ENCODE measurements at places on chromosomes 3 and 15.

DNA sequence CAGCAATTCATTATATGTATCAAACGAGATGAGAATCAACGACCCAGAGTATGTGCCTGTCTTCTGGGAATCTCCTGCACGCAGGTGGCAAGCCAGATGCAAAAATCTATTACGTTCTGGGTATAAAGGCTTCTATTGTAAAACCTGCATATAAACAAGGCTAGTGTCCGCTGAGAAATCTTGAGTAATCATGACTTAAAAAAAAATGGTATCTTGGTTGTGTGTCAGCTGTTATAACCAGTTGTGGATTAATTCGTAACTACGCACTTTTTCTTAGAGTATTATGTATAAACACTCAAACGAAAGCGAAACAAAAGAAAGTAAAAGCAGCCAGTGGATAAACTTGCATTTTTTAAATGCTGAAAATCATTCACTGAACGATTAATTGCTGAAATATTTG lies 509.1 kb downstream of the RSL24D1 start:
- no peak for DNase-seq

GRCh38 chr15:94596707-94597106 lies 365.3 kb downstream of the MCTP2 start:
- DNase-seq: no peak

- DNase-seq: no peak
Observed at GRCh38 chr15:64547275-64547674, 86.9 kb downstream of the ZNF609 start.

- no peak for DNase-seq
Observed at GRCh38 chr3:52889901-52890300, 7.4 kb downstream of the STIMATE start.

DNA sequence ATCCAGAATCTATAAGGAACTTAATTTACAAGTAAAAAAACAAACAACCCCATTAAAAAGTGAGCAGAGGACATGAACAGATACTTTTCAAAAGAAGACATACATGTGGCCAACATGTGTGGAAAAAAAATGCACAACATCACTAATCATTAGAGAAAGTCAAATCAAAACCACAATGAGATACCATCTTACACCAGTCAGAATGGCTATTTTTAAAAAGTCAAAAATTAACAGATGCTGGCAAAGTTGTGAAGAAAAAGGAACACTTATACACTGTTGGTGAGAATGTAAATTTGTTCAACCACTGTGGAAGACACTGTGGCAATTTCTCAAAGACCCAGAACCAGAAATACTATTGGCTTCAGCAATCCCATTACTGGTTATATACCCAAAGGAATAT lies 830.0 kb upstream of the ALCAM start:
- DNase-seq: no peak

DNA sequence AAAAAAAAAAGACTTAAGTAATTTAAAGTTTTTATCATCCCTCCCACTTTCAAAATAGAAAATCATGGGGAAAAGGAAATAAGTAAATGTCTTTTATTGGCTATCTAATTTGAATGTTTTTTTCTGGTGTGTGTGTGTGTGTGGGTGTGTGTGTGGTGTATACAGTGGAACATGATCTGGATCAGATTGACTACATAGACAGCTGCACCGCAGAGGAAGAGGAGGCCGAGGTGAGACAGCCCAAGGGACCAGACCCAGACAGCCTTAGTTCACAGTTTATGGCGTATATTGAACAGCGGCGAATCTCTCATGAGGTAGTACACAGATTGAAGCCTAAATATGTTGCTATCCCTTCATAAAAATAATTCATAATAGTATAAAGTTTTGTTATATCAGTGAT lies 44.5 kb downstream of the LRCH3 start:
- DNase-seq: no peak

DNA sequence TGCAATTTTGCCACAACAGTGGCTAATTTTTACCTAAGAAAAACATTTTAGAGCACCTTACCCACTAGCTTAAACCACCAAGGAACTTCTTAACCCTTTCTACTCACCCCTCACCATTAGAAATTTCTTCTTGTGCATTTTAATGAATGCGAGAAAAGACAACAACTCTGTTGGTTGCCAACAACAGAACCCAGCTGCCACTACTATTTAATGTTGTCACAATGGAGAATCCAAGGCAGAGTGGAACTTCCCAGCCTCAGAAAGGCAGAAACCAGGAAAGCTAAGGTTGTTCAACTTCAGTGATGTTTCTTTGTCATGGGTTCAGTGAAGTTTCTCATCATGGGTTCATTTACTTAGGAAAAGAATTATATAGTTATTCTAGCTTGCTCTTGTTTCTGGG lies 325.2 kb upstream of the ARL6 start:
- no peak for DNase-seq

- DNase-seq: no peak
Observed at GRCh38 chr15:47839233-47839825, 122.0 kb downstream of the SEMA6D start.

DNA sequence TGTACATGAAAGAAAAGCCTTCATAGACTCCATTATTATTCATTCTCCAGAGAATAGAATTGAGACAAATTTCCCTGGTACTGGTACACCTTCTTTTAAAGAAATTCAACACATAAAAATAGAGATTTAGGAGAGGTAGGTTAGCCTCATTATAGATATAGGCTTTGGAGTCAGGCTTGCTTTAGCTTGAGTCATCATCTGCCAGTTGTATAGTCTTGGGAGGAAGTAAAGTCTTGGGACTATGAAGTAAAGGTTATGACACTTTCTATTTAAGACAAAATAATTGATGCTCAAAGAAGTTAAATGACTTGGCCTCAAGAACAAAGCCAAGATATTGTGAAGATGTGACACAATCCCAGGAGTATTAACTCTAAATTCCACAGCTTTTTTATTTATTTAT lies 4.3 kb downstream of the HRG start:
- DNase-seq: no peak

DNA sequence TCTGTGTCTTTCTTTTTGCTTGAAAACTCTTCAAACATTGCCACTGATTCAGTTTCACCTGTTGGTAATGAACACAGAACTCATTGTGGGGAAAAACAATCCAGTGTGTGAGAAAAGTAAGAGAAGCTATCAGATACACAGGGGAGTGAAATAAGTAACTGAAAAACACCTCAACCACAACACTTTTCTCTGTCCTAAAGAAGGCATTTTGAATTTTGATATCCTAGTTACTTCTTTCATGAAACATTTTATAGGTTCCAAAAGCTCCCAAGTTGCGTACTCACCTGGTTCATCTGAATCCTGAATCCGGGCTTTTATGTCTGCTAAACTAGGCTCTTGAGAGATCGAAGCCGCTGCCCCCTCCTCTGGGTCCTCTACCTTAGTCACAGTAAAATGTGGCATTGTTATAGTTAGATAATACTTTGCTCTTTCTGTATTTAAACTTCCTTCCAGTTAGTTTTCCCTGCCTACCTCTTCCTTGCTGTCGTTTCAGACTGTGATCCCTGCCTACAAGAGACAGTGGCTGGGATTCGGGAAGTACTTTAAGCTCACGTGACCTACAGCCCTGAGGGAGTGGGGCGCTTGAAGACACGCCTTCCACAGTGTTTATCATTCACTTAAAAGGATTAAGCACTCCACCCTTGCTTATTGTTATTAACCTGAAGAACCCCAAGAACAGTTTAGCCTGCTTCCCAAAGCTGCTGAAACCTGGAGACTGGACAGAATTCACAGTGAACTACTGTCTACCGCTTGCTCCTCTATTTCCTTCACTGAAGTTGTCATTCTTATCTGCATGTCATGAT lies 19.1 kb downstream of the SLC12A6 start:
- DNase-seq: no peak

DNA sequence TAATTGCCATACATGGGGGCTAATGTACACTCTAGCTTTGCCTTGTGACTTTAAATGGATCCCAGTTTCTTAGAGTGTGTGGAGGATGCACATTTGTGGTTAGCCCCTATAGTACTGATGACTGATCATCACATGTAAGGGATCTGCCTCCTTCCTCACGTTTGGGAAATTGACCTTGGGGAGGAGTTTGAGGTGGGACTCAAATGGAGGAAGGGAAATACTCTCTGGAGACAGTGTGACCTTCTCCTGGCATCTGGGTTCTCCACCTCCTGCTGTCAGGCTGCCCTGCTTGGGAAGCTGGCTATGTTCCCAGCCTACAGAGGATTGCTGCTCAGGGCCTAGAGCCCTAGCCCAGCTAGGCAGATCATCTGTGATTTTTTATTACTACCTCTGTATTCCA lies 48.7 kb downstream of the PPM1L start:
- no peak for DNase-seq

DNA sequence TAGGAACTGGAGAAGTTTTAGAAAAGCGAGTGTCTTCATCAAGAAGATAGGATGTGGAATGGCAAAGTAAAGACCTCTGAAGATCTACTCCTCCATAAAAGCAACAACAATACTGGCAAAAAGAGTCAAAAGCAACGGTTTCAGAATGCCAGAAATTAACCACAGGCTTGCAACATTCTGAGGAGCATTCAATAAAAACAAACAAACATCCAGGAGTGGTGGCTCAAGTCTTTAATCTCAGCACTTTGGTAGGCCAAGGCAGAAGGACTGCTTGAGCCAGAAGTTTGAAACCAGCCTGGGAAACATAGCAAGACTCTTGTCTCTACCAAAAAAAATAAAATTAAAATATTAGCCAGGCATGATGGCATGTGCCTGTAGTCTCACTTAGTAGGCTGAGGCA lies 143.2 kb upstream of the HACD2 start:
- DNase-seq: no peak

DNA sequence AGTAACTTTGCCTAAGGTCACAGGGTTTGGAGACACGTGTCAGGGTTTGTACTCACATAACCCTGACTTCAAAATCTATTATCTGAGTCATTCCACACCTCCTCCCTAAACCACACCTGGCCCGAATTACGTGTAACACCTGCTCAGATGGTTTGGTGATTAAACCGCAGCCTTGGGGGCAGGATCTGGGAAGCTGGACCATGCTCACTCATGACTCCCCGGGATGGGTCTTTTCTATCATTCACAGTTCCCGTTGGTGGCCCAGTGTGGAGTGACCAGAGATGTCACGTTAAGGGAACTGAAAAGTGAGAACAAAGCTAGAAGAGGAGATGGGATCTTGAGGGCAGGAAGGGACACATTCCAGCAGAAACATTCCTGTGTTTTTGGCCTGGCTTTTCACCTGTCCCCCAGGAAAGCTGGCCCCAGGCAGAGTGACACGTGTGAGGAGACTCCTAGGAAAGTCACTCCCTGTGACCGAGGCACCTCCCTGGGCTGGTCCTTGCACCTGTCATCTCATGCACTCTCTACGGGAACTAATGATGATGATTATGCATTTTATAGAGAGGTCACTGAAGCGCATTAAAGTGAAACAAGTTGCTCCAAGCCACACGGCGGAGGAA lies 75.4 kb upstream of the POMGNT2 start:
- peak; percentile 43 for DNase-seq

DNA sequence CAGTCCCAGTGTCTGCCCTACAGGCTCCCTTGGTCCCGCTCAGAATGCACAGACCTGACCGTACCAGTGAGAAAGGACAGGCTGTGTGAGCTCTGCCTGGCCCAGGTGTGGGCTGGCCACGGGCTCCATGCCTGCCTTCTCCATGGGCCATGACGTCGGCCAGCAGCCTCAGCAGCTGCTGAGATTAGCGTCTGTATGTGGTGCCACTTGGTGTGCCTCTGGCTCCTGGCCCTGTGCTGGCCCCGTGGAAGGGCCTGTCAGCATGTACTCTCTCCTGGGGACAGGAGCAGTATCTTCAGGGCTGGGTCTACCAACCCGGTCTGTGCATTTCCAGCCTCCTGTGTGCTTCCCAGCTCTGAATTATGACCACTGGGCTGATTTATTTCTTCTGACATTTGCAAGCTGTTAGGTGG lies 25.7 kb downstream of the KLF13 start:
- no peak for DNase-seq

- no peak for DNase-seq
Observed at GRCh38 chr3:96779810-96780209, 34.6 kb upstream of the EPHA6 start.

DNA sequence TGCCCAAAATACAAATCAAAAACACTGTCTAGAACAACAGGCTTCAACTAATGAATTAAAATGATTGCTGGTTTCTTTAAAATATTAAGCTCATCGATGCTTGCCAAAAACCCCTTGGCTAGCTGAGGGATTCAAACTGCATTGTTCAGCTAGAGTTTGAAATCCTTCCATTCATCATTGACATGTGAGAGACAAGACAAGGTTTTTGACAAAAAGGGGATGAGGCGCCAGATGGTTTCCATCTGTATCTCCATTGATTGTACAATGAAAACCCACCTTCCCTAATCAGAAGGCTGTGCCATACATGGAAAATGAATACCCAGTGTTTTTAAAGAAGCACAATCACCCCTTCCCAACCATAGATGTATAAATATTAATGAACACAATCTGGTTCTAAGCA lies 67.8 kb downstream of the THRB start:
- no peak for DNase-seq

DNA sequence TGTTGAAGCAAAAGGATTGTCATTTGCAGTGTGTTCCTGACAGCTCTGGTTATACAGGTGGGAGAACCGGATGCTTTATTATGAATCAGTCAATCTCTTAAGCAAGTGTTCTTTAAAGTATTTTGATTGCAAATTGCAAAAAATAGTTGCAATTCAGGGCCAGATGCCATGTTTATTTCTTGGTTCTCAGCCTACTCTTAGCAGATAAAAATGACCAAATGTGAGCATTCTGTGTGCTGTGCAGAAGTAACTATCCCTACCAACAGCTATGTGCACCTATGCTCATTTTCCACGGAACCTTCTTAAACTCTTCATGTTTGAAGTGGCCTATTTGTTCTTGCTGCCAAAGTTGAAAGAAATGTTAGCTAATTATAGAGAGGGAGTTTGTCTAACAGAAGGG lies 262.3 kb upstream of the RASGRP1 start:
- no peak for DNase-seq

DNA sequence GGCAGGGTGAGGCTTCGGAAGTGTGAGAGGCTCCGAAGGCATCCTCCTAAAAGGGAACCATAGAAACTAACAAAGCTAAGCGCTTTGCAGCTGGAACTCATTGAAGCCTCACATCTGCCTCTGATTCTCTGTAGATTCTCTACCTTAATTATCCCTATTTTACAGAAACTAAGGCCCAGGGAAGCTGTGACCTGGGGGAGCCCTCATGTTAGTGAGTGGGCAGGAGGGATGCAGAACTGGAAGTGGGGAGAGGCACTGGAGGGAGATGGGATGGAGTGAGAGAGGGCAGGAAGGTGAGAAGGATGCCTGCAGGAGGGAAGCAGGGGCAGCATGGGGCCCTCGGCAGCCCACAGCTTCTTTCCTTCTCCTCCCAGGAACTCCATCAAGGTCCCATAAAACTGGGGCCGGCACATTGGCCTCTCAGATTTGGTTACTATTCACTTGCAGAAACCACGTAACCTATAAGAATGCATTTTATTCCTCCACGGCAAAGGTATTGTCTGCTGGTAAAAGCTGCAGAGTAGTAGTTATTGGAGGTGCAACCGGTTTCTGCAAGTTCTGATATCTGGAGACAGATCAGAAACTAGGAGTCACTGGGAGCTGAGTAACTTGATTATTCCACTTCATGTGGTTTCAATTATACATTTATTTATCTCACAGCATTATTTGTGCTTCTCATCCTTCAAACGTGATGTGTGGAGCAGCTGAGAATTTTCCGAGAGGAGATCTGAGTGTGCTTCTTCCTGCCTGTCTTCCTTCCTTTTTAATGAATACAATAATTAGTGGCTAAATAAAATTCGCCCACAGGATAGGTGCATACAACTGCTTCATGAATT lies 24.0 kb upstream of the CHCHD6 start:
- no peak for DNase-seq
